ENCODE measurements at places on chromosomes 1 and 21. TPM values are rescaled to one million over a fixed set of nuclear protein-coding genes. Genes with fewer than 3 reads are reported as not detected.

DNA sequence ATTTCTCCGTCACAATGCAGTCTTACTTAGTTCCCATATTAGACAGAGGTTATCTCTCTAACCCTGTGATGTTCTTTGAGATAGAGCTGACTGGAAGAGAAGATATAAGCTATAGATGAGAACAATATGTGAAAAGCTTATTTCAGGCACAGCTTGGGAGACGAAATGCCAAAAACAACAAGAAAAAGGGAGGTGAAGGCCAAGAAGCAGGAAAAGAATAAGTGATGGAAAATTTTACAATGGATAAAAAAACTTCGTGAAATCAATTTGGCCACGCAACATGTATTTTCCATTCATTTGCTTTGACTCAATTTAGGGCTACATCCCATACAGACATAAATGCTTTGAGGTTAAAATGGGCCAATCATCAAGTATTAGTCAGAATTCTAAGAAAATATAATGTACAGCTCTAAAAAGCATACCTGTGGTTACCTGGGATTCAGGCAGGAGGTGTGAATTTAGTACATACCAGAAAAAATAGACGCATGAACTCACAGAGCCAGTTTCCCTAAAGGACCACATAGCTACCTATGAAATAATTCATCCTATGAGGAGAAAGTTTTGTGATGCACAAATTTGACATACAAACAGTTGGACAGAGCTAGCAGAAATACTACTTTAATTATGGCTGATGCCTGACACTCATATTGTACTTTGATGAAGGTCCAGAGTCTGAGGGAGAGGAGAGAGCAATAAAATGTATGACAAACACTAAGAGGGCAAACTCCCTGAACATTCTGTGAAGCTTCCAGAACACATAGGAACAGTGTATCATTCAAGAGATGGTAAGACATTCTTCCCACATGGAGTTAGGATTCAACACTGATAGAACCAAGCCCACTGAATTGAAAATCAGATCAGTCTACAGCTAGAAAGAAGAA is 12.1 kb downstream of the RGS1 start:
- DNase-seq, result peak; percentile 45

- DNase-seq, result peak; percentile 15
Observed at GRCh38 chr21:30216041-30216723, at the start of gene CLDN8. Gene CLDN8, minus strand, starts transcription at chr21:30216097. Its CDS starts 172 bp downstream, at chr21:30215925.

ZNF691 gene
- 6.3 TPM for total RNA-seq

GRCh38 chr1:43348809-43349593 is 9.8 kb upstream of the CDC20 start:
- peak; percentile 48 for DNase-seq

DNA sequence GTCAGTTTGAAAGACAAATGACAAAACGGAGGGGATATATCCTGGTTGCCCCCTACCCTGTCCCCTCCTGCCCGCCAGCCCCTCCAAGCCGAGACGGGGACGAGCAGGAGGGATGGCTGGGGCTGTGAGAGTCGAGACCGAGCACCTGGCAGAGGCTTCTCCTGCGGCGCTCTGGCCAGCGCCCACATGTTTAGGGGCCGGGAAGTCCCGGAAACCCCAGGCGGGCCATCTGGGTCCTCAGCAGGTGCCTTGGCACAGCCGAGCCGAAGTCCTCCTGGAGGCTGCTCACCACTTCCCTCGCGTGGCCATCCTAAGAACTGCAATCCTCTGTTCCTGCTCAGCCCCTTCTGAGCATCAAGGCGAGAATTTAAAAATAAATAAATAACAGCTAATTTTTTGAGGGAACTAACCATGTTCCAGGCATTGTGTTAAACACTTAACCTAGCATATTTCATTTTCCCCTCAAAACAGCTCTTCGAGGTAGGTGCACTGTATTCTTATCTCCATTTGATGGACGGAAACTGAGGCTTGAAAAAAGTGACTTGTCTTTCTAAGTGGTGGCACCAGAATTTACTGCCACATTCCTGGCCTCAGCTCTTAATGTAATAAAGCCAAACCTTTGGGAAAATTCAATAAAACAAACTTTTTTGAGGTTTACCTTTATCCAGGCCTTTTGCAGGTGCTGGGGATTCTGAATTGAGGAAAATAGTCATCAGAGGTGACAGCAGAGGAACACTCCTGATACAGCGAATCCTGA is 3.5 kb upstream of the RIMS3 start:
- DNase-seq, result no peak

DNA sequence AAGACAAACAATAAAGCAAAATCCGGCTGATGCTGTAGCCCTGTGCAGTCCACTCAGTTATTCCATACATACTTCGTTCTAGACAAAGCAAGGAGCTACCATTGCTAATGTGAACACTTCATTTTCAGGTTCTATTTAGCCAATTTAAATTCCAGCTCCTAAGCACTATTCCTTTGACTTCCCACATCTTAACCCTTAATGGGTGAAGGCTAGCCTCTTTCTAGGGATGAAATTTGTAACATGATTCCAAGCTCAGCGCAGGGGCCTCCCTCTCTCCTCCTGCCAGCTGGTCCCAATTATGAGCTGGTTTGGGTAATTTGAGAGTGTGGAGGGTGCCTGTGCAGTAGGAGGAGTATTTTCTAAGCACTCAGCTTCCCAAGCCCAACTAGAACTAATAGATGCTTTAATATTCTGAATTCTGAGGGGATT is 53.9 kb upstream of the PTGFRN start:
- DNase-seq, result no peak

DNA sequence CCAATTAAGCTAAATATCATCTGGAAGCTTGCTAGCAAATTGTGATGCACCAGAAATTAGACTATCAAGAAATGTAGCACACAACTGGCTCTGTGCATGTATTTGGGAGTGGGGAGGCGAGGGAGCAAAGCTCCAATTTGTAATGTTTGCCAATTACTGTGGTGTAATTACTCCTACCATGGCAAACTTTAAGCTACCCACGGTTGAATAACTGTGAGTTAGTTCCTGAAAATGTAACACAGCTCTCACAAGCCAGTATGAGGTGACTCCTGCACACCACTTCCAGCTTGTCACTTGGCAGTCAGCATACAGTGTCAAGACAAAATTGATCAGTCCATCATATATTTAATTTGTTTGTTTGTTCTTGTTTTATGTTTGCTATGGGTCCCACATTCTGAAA is 141.2 kb downstream of the TM2D1 start:
- no peak for DNase-seq

DNA sequence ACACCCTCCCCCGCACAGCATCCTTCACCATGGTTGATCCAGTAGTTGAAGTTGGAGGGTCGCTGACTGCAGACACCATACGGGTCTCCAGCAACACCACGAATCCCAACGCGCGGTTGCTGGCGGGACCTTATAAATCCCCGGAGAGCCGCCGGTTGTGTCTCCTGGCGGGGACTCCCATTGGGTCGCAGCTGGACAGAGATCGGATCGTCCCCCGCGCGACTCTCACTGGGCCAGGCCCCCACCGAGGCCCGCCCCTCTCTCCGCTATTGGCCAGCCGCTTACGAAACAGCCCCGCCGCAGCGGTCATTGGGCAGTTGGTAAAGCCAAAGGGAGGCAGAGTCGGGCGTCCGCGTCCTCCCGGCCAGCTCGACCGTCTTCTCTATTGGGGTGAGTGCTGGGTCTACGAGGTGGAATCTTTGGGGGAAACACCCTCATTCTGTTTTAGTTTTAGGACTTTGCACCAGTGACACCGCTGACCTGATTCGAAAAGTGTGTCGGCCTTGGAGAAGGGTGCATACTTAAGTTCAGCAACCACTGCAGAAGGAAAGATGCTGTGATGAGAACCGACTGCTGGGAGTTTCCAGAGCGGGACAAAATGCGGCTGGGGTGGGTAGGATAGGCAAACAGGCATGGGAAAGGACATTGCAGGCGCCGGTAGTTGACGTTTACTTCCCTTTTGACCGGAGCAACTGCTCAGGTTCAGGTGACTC is 27.4 kb downstream of the RABIF start:
- DNase-seq, result peak; percentile 22

DAB1 gene
- not detected for total RNA-seq

CALML6 gene
- total RNA-seq, result 0.10 TPM

GRCh38 chr1:37948841-37949240 is 2.0 kb upstream of the INPP5B start:
- DNase-seq, result no peak

DNA sequence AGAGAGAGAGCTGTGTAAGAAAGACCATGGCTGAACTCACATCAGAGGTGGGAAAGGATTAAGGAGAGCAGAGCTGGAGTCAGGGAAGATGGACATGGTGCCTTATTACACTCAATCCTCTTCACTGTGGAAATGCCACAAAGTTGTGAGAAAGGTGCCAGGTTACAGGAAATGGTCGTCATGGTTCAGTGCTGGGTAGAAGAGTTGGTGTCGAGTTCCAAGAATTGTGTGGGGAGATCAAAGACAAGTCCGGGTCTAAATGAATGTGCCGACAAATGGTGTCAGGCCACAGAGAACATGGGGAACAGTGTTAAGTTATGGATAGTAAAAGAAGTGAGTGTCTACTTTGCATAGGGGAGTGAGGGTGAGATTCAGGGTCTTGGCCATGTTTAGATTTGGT is 40.9 kb downstream of the LAMC2 start:
- no peak for DNase-seq

GRCh38 chr1:37167479-37167878 is 133.2 kb upstream of the GRIK3 start:
- no peak for DNase-seq

OR2G3 gene
- not detected for total RNA-seq

DNA sequence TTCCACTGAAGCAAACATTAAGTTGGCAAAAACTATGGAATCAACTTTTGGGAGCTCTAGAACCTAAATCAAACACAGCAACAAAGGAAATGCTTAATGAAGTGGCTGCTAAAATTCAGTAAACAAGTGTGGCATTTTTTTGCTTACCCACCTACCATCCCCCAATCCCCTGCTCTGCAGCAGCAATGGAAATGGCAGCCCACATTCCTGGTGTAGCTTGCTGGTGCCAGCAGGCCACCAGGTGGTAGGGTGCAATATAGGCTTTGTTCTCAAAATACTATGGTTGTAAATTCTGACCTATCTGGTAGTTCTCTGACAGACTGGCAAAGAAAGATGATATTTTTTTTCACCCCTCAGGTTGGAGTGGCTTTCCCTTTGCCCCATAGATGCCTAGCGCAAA is 42.8 kb downstream of the SHCBP1L start:
- no peak for DNase-seq

NR1I3 gene
- total RNA-seq, result not detected

- peak; percentile 68 for DNase-seq
Observed at GRCh38 chr1:24635195-24635843, 7.8 kb upstream of the SRRM1 start.

BGLAP gene
- 0.14 TPM for total RNA-seq

DNA sequence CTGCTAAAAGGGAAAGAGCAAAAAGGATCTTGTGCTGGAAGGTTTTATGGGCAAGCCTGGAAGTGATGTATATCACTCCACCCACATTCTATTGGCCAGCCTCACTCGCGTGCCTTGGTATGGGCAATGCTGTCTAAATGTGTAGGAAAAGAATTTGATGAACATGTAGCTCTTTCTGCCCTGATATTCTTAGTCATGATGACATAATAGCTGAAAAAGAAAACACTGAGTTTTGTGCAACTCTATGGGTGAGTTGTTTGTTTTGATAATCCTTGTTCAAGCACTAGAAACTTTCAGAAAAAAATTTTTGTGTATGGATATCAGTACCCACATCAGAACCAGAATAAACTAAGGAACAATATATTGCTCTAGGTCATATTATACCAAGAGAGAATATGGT is 231.5 kb upstream of the ST6GALNAC5 start:
- DNase-seq, result no peak

- DNase-seq, result no peak
Observed at GRCh38 chr1:83515578-83516154, 483.3 kb downstream of the TTLL7 start.

DNA sequence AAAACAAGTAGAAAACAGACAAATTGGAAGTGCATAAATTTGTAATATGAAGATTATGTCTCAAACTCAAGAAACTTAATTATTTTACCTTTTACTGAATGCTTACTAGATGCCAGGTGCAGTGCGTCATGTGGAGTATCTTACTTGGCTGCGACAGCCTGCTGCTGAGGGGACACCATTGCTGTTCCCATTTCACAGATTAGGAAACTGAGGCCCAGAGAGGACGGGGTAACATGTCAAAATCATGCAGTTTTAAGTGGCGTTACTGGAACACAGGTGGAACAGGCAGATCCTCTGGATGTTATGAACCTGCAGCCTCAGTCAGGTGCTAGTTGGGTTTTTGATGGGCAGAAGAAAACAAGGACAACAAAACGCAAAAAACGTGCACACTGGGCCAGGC is 7.3 kb upstream of the DHRS3 start:
- DNase-seq, result no peak

Measured in foreskin keratinocyte (primary cell).